DMS 273 treated with DMSO at 0.1 percent for 48 hours (cell line): ENCODE measurements at places on chromosomes 11 and 22.

- no peak for DNase-seq
Observed at GRCh38 chr11:114019046-114019445, 40.5 kb upstream of the ZBTB16 start.

GRCh38 chr11:35518766-35519165 lies 6.7 kb downstream of the PAMR1 start:
- no peak for DNase-seq

DNA sequence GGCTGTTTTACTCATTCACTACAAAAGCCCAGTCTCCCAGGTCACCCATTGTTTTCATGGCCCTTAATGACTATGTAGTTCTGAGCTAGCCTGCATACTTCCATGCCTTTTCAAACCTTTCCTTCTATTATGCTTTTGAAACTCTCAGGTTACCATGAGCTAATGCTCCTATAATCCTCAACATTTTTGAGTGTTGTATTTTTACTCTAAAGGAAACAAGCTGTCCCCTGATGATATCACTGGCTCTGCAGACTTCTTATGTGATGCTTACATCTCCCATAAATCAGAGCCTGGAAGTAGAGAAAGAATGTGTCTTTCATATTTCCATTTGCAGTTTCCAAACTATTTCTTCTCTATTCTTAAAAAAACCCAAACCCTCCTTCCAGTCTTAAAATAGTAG lies 159.0 kb upstream of the RAG2 start:
- DNase-seq: no peak

- DNase-seq: no peak
Observed at GRCh38 chr22:47030881-47031627, 268.6 kb downstream of the TBC1D22A start.

DNA sequence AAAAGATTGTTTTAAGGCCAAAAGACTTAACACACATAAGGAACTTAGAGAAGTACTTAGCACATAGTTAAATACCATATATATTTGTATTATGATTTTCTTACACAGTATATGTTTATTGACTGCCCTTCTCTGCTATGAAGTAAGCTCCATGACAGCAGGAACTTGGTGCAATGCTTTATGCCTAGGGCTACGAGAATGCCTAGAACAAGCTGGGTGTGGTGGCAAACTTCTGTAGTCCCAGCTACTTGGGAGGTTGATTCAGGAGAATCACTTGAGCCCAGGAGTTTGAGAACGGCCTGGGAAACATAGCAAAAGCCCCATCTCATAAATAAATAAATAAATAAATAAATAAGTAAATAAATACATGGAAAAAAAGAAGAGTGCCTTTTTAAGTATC lies 1.9 kb downstream of the SLC5A12 start:
- DNase-seq: no peak

DNA sequence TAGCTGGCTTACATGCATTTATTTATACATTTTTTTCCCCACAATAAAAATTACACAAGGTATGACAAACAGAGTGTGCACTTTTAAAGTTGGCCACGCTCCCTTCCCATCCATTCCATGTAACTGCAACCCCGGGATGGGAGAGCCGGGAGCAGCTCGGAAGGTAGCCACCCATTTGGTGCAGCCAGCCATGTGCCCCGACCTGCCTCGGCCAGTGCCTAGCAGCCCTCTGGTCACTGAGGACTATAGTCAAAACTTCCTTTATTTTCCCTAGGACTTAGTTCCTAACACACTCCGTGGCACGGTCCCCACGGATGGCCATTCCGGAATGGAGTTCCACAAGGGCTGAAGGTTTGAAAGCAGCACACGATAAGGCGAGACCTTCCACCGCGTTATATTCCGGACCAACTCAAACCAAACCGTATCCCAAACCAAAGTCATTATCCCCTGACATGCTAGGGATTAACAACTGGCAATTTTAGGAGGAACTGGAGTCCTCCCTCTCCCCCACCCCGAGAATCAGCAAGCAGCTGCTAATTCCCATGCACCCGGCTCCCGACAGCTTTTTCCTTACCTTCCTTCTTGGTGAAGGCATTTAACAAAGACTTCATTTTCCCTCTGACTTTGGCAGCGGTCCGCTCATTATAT lies 426.4 kb downstream of the SHANK2 start:
- no peak for DNase-seq

DNA sequence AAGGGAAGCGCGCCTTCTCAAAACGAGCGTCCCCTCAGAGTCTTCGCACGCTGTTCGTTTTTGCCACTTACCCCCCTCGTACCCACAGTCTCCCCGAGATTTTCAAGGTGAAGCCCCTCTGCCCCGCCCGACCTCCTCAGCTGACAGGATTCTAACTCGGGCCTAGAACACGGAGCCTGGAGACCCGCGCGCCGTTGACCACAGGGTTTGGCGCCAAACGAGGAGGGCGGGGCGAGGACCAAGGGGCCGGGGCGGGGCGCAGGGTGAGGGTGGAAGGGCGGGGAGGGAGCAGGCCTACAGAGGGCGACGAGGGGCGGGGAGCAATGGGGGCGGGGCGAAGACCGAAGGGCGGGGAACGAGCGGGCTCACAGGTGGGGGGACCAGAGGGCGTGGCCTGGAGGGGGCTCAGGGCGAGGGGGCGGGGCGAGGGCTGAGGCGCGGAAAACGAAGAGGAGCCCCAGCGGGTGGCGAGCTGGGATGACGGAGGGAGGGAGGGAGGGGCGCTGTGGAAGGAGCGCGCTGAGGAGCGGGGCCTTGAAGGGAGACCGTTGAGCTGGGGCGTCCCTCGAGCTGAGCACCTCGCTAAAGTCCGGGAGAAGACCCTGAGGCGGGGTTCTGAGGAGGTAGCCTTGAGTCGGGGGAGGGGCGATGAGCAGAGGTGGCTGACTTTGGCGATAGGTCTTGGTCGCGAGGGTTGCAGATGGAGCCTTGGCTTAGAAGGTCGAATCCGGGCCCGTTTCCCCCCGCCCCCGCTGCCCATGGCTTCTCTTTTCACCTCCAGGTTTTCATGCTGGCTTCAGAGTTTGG lies at the start of gene DMC1:
Gene DMC1, minus strand, starts transcription at position 212 of the 807 bp plus-strand sequence. CDS start 1,927 bp downstream, outside the sequence.
- DNase-seq: peak; percentile 55
